ENCODE measurements at places on chromosomes 6 and 20.
A peak's percentile ranks its signal among the peaks of the same experiment; 100 is the strongest.

GRCh38 chr6:25218346-25218745 lies 60.8 kb upstream of the CARMIL1 start:
- no peaks in the 10 kb centered on the region for H3K27me3 ChIP-seq
- no peaks in the 10 kb centered on the region for H3K36me3 ChIP-seq
- no peak for DNase-seq
- H3K27ac ChIP-seq, result no peak overlapping the region
- no peak overlapping the region for H3K4me3 ChIP-seq

- H3K36me3 ChIP-seq, result no peaks in the 10 kb centered on the region
- H3K27ac ChIP-seq, result no peak overlapping the region
- H3K4me1 ChIP-seq, result no peaks in the 10 kb centered on the region
- DNase-seq, result no peak
- no peak overlapping the region for H3K4me3 ChIP-seq
These were observed 54.1 kb upstream of the PTPRT start for GRCh38 chr20:43243672-43244269.

- H3K27ac ChIP-seq, result peak within 1 kb of the TSS; percentile 99
- H3K27me3 ChIP-seq, result no peaks in the 10 kb centered on the region
- peak within 1 kb of the TSS; percentile 98 for H3K4me3 ChIP-seq
- peaks cover 64% of the 10 kb centered on the region for H3K4me1 ChIP-seq
- peaks cover 35% of the 10 kb centered on the region for H3K36me3 ChIP-seq
These were observed at the start of the genes RPRD1B and TTI1 for GRCh38 chr20:38033330-38034107. TSS of gene RPRD1B (plus strand) at chr20:38033746. CDS start at chr20:38033948, 202 bp downstream. TSS of gene TTI1 (minus strand) at chr20:38033456. CDS start at chr20:38013816, 19,640 bp downstream.

GRCh38 chr6:37867756-37868446 lies 48.4 kb downstream of the ZFAND3 start:
- H3K27me3 ChIP-seq, result no peaks in the 10 kb centered on the region
- no peak for DNase-seq
- H3K36me3 ChIP-seq, result peaks cover 7% of the 10 kb centered on the region
- peak overlapping the region; percentile 65 for H3K27ac ChIP-seq
- peaks cover 33% of the 10 kb centered on the region for H3K4me1 ChIP-seq

GRCh38 chr20:24254480-24254879 lies 214.9 kb upstream of the SYNDIG1 start:
- DNase-seq, result no peak
- H3K27me3 ChIP-seq, result peaks cover 9% of the 10 kb centered on the region
- H3K4me3 ChIP-seq, result no peak overlapping the region
- no peaks in the 10 kb centered on the region for H3K36me3 ChIP-seq
- H3K27ac ChIP-seq, result no peak overlapping the region

- no peak for DNase-seq
- no peaks in the 10 kb centered on the region for H3K27me3 ChIP-seq
- peaks cover 13% of the 10 kb centered on the region for H3K36me3 ChIP-seq
- no peaks in the 10 kb centered on the region for H3K4me1 ChIP-seq
- no peak overlapping the region for H3K27ac ChIP-seq
These were observed 45.9 kb upstream of the CSE1L start for GRCh38 chr20:48999890-49000870.

DNA sequence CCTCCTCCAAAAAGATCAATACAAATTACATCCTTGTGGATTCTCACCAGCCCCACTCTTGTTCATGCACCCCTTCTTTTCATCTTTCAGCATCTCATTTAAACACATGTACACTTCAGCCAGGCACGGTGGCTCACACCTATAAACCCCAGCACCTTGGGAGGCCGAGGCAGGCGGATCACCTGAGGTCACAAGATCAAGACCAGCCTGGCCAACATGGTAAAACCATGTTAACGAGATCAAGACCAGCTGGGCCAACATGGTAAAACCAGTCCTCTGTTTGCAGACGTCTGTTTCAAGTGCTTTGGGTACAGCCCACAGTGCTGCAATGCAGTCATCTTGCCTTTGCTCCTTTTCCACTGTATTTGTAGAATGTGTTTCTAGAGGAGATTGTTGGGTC lies 45.3 kb downstream of the ZMYND8 start:
- H3K27ac ChIP-seq, result no peak overlapping the region
- peaks cover 43% of the 10 kb centered on the region for H3K4me1 ChIP-seq
- no peaks in the 10 kb centered on the region for H3K27me3 ChIP-seq
- peaks cover 8% of the 10 kb centered on the region for H3K36me3 ChIP-seq

DNA sequence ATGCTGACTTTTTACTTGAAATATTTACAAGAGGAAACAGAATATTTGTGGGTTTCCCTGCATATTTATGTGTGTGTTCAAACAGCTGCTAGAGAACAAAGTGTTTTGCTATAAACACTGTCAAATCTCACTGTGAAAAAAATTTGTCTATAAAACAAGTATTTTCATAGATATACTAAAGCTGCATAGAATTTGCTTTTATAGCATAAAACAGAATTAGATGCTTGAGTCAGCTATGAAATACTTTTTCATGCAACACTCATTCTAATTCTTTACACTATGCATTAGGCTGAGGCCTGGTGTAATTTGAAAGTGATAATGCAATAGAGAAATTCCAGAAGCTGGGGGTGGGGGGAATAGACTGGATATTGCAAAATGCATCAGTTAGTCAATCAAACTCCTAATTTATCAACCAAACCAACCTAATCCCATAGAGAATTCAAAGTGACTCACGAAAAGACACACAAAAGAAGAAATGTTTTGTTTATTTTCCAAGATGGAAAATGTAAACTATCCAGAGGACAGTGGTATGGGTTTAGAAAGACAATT lies 148.2 kb downstream of the LAMA2 start:
- H3K36me3 ChIP-seq, result no peaks in the 10 kb centered on the region
- no peak overlapping the region for H3K4me3 ChIP-seq
- DNase-seq, result no peak
- no peaks in the 10 kb centered on the region for H3K4me1 ChIP-seq
- no peaks in the 10 kb centered on the region for H3K27me3 ChIP-seq

DNA sequence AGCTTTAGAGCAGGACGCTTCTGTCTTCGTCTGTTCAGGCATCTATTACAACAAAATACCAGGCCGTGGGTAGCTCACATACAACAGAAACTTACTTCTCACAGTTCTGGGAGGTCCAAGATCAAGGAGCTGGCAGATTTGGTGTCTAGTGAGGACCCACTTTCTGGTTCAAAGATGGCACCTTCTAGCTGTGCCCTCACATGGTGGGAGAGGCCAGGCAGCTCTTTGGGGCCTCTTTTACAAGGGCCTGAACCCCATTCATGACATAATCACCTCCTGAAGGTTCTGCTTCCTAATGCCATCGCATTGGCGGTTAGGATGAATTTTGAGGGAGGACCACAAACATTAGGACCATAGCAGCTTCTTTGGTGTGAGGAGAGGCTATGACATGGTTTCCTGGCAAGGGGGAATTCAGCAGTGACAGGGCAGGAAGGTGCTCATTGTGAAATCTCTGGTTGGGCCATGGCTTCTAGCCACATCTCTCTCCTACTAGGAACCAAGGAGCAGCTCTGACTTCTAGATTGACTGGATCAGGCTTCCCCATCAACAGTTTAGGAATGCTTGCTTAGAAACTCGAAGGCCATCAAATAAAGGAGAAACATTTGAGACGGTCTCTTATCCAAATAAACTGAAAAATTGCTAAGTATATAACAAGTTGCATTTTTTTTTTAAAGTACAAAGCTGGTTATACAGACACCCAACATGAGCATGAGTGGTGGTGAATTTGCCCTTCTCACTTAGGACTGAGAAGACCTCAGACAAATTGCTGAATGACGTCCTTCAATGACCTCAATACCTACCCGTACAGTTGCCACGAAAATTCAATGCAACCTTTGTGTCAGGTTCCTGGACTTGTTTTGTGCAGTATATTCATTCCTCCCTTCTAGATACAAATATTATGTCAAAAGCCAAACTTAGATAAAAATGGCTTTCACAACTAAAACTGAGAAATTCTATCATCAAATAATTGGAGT lies 140.7 kb downstream of the ZDHHC14 start:
- no peak overlapping the region for H3K4me3 ChIP-seq
- H3K36me3 ChIP-seq, result peaks cover 3% of the 10 kb centered on the region
- H3K4me1 ChIP-seq, result no peaks in the 10 kb centered on the region
- no peak overlapping the region for H3K27ac ChIP-seq
- DNase-seq, result no peak

DNA sequence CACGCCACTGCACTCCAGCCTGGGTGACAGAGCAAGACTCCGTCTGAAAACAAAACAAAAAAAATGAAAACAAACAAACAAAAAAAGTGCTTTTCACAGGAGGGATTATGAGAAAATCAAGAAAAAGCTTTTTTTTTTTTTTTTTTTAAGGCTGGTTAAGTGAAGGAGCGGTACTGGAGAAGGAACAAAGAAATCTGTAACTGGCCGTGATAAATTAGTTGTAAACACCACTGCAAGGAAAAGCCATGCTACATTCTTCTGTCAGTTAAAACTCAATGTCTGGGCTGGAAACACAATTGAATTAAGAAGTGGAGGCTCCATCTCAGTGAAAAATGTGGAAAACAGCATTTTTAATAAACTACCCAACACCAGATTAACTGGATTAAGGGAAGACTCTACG lies 6.3 kb upstream of the GMPR start:
- H3K4me3 ChIP-seq, result no peak overlapping the region
- peaks cover 32% of the 10 kb centered on the region for H3K27me3 ChIP-seq
- H3K36me3 ChIP-seq, result no peaks in the 10 kb centered on the region
- no peak for DNase-seq
- no peak overlapping the region for H3K27ac ChIP-seq

GRCh38 chr6:1381481-1382330 lies 7.7 kb upstream of the FOXF2 start:
- peak; percentile 82 for DNase-seq
- H3K36me3 ChIP-seq, result no peaks in the 10 kb centered on the region
- peaks cover 94% of the 10 kb centered on the region for H3K27me3 ChIP-seq
- peak overlapping the region; percentile 20 for H3K4me3 ChIP-seq
- peaks cover 3% of the 10 kb centered on the region for H3K4me1 ChIP-seq

GRCh38 chr20:25100914-25101313 lies 19.0 kb upstream of the VSX1 start:
- no peak overlapping the region for H3K4me3 ChIP-seq
- peaks cover 16% of the 10 kb centered on the region for H3K27me3 ChIP-seq
- H3K36me3 ChIP-seq, result no peaks in the 10 kb centered on the region
- DNase-seq, result no peak

GRCh38 chr6:144776031-144776819 lies 491.1 kb downstream of the UTRN start:
- H3K36me3 ChIP-seq, result peaks cover 24% of the 10 kb centered on the region
- no peak overlapping the region for H3K27ac ChIP-seq
- no peak for DNase-seq
- no peaks in the 10 kb centered on the region for H3K4me1 ChIP-seq

- DNase-seq, result no peak
- no peak overlapping the region for H3K4me3 ChIP-seq
- peaks cover 19% of the 10 kb centered on the region for H3K4me1 ChIP-seq
- no peak overlapping the region for H3K27ac ChIP-seq
These were observed 38.3 kb downstream of the PSMG4 start for GRCh38 chr6:3297006-3297405.

GRCh38 chr6:117008618-117009017 lies 131.6 kb downstream of the RFX6 start:
- no peak overlapping the region for H3K4me3 ChIP-seq
- peaks cover 3% of the 10 kb centered on the region for H3K27me3 ChIP-seq
- no peak overlapping the region for H3K27ac ChIP-seq
- H3K36me3 ChIP-seq, result no peaks in the 10 kb centered on the region
- H3K4me1 ChIP-seq, result no peaks in the 10 kb centered on the region

DNA sequence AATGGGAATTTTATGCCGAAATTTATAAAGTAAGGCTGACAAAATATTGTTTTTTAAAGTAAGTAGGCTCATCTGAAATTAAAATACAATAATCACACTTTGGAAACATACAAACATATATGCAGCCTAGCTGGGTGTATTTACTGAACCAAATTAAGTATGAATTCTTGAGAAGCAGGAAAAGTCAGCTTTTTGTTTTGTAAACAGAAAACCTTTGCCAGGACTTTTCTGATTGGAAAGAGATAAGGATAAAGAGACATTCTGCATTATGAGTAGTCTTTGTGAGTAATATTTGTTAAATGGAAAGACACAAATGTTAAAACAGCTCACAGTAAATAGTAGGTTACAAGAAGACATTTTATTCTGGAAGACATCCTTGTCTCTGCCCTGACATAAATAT lies 1380.8 kb downstream of the GRIK2 start:
- H3K4me3 ChIP-seq, result no peak overlapping the region
- DNase-seq, result no peak
- H3K36me3 ChIP-seq, result no peaks in the 10 kb centered on the region
- H3K27me3 ChIP-seq, result no peaks in the 10 kb centered on the region

- H3K4me3 ChIP-seq, result peak overlapping the region; percentile 96
- H3K4me1 ChIP-seq, result peaks cover 30% of the 10 kb centered on the region
These were observed 527 bp upstream of the DOK5 start for GRCh38 chr20:54474866-54475265.

DNA sequence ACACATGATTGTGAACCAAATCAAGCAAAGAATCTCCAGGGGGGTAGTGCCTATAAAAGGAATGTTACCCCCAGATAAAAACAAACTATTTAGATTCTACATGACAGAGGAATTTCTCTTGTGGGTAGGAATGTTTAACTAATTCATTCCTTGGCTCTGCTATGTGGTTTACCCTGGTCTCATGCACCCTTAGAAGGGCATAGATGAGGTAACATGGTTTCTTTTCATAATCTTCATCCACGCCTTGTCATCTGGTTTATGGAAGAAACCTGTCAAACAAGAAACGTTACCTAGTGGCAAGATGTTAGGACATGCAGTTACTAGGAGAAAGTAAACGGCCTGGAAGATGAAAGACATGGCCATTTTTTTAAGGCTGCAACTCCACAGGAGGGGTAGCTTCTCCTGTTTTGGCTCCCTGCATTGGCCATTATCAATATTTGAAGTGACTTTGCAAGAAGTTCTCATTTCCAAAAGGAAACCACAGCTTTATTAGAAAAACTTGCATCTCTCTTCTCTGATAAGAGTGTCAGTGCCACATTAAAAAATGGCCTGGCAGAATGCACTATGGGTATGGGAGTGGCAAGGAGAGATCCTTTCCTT lies 45.5 kb downstream of the STX11 start:
- H3K4me3 ChIP-seq, result no peak overlapping the region
- H3K27me3 ChIP-seq, result no peaks in the 10 kb centered on the region
- H3K36me3 ChIP-seq, result no peaks in the 10 kb centered on the region

- H3K27ac ChIP-seq, result no peak overlapping the region
- DNase-seq, result no peak
- H3K27me3 ChIP-seq, result no peaks in the 10 kb centered on the region
- no peaks in the 10 kb centered on the region for H3K36me3 ChIP-seq
- peaks cover 6% of the 10 kb centered on the region for H3K4me1 ChIP-seq
These were observed 18.6 kb downstream of the SNX14 start for GRCh38 chr6:85574932-85575598.

- DNase-seq, result no peak
- peak overlapping the region; percentile 31 for H3K27ac ChIP-seq
- no peaks in the 10 kb centered on the region for H3K27me3 ChIP-seq
- no peaks in the 10 kb centered on the region for H3K36me3 ChIP-seq
- H3K4me1 ChIP-seq, result peaks cover 36% of the 10 kb centered on the region
- no peak overlapping the region for H3K4me3 ChIP-seq
These were observed 45.9 kb upstream of the SASH1 start for GRCh38 chr6:148296771-148297170.

DNA sequence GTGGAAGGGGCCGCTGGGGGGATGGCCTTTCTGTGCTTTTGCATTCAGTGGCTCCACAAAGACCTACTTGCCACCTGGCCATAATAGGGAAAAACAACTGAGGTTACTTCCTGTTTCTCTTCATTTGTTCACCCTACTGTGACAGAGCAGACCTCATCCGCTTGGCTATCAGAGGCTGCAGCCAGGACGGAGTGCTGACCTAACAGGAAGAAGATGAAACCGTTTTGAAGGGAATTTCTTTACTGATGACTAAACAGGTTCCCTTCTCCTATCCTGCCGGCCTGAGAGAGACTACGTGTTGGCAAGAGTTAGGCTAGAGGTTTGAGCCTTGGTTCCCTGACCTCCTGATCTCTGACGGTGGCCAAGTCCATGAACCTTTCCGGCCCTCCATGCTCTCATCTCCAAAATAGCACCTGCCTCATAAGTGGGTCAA lies 21.3 kb downstream of the PRR18 start:
- H3K4me1 ChIP-seq, result no peaks in the 10 kb centered on the region
- no peak for DNase-seq
- no peak overlapping the region for H3K4me3 ChIP-seq
